Right lung (tissue), 10 donors: ENCODE measurements at places on chromosomes 1 and 21.

DNA sequence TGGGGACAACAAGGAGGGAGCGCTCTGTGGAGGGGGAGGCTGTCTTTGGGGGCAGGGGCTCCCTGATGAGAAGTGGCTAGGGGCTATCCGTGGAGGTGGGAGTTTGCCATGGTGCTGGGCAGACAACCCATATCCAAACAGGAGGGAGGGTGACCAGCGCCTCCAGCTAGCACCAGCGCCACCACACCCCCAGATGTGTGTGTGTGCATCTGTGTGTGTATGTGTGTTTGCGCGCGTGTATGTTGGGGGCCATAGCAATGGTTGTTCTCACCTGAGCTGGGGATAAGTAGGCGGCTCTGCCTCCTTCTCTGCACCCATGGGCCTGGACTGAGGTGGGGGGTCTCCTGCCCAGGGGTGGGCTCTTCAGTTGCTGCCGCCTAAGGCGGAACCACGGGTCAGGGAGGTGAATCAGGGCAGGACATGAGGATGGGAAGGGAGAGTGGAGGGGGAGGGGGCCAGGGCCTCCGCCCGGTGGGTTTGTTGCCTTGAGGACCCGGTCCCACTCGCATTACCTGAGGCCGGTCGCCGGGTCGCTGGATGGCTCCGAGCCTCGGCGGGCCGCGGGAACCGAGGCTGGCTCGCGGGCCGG lies 345 bp downstream of the HPCAL4 start:
- no peak for DNase-seq

- DNase-seq: no peak
Observed at GRCh38 chr1:71770121-71770520, 512.2 kb downstream of the NEGR1 start.

GRCh38 chr1:79760531-79760930 lies 754.0 kb upstream of the ADGRL4 start:
- DNase-seq: no peak

GRCh38 chr1:204775546-204775945 lies 90.0 kb upstream of the LRRN2 start:
- no peak for DNase-seq

- DNase-seq: no peak
Observed at GRCh38 chr1:112614460-112615065, 4.4 kb downstream of the ST7L start.

GRCh38 chr1:151604291-151604690 lies 7.6 kb upstream of the SNX27 start:
- DNase-seq: no peak

DNA sequence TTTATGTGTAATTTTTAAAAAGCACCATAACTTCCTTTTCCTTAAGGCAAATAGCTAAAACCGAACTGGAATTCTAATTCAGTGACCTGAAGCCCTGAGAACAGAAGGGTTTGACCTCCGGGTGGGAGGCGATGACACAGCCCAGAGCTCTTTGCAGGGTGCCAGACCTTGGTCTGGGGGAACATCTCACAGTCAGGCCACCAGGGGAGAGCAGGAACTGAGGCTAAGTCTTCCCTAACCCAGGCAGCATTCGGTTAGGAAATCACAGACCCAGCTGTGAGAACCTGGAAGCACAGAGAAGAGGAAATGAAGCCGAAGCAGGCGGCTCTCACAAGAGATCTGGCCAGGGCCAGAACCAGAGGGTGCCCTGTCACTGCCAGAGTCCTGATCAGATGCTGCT lies 444.8 kb downstream of the TTLL7 start:
- no peak for DNase-seq

- no peak for DNase-seq
Observed at GRCh38 chr1:25581764-25582163, 34.8 kb upstream of the MAN1C1 start.

GRCh38 chr21:30981403-30981802 lies 56.9 kb downstream of the KRTAP19-8 start:
- DNase-seq: no peak

GRCh38 chr1:196623079-196623478 lies 14.8 kb upstream of the KCNT2 start:
- no peak for DNase-seq

GRCh38 chr1:161379071-161379470 lies 11.4 kb upstream of the CFAP126 start:
- DNase-seq: no peak

GRCh38 chr1:192476802-192477298 lies 98.7 kb upstream of the RGS1 start:
- DNase-seq: no peak

GRCh38 chr1:171468120-171468750 lies 17.1 kb upstream of the PRRC2C start:
- no peak for DNase-seq

- no peak for DNase-seq
Observed at GRCh38 chr1:231533240-231533639, 4.8 kb downstream of the TSNAX start.

DNA sequence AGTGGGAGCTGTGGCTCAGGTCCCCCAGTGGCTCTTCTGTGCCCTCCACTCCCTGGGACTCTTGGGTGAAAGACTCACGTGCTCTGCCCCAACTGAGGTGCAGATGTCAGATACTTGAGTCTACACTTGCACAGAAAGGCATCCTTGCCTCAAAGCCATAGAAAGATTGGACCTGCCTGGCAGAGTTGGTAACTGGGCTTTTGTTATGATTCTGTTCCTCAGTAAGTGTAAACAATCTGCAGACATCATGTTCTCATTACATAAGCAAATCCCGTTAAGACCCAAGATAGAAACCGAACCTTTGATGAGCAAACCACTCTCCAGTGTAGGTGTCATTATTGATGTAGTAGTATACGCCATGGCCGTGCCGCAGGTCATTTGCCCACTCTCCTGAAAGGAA lies 10.0 kb downstream of the RSPH1 start:
- DNase-seq: no peak
